ENCODE measurements at places on chromosomes 3 and 15. TPM values are rescaled to one million over a fixed set of nuclear protein-coding genes. Genes with fewer than 3 reads are reported as not detected.
A peak's percentile ranks its signal among the peaks of the same experiment; 100 is the strongest.

- no peak for DNase-seq
Measured at GRCh38 chr15:63357731-63358130, 23.9 kb downstream of the CA12 start.

Gene NAALADL2
- total RNA-seq = not detected

Gene WDR53
- total RNA-seq = 32.3 TPM

- DNase-seq = peak; percentile 56
Measured at GRCh38 chr3:120052225-120052624, 42.0 kb downstream of the GSK3B start.

Gene MUSTN1
- 13.8 TPM for total RNA-seq

GRCh38 chr3:158369279-158369678 is 201.7 kb upstream of the MLF1 start:
- DNase-seq = no peak

Data from CD4-positive, CD25-positive, alpha-beta regulatory T cell (primary cell).